NCI-H748 treated with DMSO at 0.1 percent for 48 hours (cell line): ENCODE measurements at places on chromosomes 2 and 18.

DNA sequence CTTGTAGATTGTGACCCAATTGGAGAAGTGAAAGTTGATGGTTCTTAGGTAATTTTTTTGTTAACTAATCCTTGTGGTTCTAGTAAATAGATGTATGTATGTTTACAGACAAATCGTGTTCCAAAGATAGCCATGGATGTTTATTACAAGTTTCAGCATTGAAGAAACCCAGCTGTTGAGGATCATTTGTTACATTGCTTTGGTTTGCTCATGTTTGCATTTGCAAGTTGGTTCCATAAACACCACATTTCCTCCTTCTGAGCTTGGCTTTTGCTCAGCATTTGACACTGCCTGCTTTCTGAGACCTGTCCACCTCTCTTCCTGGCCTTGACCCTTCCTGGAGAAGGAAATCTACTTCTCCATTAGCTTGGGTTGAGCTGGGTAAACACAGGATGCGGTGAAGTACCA, 1.8 kb upstream of the CCDC68 start:
- DNase-seq: no peak

DNA sequence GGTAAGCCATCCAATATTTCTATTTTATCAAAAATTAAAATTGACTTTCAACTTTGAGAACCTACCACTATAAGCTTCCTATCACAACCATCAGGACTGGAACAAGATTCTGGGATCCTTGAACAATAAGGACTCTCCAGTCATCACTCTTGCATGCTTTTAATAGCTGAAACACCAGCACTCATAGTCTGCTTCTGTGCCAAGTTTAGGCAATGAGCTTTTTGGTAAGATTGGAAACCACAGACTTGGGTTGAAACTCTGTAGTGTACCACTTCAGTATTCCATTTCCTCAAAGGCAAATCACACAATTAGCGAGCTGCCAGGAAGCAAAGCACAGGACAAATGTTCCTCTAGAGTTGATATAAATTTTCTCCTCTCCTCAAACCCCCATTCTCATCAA, 1065.8 kb upstream of the SLC39A10 start:
- no peak for DNase-seq

- no peak for DNase-seq
Measured at GRCh38 chr2:143754742-143755141, 625.5 kb downstream of the ARHGAP15 start.

GRCh38 chr2:176328149-176328548, 58.9 kb downstream of the MTX2 start:
- DNase-seq: no peak

DNA sequence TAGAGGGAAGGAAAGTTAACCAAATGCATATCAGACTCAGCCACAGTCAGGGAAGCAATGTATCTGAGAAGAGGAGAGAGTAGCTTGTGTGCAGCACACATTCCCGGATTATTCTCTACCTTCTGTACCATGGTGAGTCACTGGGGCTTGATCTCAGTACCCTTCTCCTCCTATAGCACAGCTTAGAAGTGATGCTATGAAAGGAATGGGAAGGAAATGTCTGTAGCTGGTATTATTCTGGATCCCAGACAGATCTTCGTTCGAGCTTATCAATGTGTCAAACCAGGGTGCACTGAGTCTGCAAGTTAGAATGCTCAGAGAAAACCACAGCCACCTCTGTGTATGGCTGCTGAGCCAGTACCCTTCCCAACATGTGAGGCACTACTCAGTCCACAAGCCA, 88.0 kb upstream of the NFU1 start:
- no peak for DNase-seq

- DNase-seq: no peak
Measured at GRCh38 chr2:19392191-19392590, 33.8 kb upstream of the OSR1 start.

GRCh38 chr2:49416252-49416651, 261.9 kb upstream of the FSHR start:
- DNase-seq: no peak
